ENCODE measurements at places on chromosomes 7 and 10. TPM values are rescaled to one million over a fixed set of nuclear protein-coding genes. Genes with fewer than 3 reads are reported as not detected.

Gene VIPR2
- 11.6 TPM for polyA plus RNA-seq

Gene GRM3
- polyA plus RNA-seq = 0.20 TPM

Gene GAD2
- 0.04 TPM for polyA plus RNA-seq

Gene SPRN
- 2.6 TPM for polyA plus RNA-seq

Gene PAX4
- polyA plus RNA-seq = not detected

Gene ABCF2
- 21.5 TPM for polyA plus RNA-seq

Gene LIPJ
- 0.15 TPM for polyA plus RNA-seq

Gene MRM2
- polyA plus RNA-seq = 23.6 TPM

Gene AKR1D1
- not detected for polyA plus RNA-seq

Gene PRKAR2B
- 4.6 TPM for polyA plus RNA-seq

Gene CLEC2L
- 1.5 TPM for polyA plus RNA-seq

Gene NEUROG3
- not detected for polyA plus RNA-seq

Gene BICC1
- polyA plus RNA-seq = 16.2 TPM

Gene SPDYE11
- 0.44 TPM for polyA plus RNA-seq

Gene TRPV5
- 0.12 TPM for polyA plus RNA-seq

Gene PPP3CB
- 201 TPM for polyA plus RNA-seq

Measured in muscle of arm (tissue), 14 donors.